ENCODE measurements at places on chromosomes 7 and 10.

DNA sequence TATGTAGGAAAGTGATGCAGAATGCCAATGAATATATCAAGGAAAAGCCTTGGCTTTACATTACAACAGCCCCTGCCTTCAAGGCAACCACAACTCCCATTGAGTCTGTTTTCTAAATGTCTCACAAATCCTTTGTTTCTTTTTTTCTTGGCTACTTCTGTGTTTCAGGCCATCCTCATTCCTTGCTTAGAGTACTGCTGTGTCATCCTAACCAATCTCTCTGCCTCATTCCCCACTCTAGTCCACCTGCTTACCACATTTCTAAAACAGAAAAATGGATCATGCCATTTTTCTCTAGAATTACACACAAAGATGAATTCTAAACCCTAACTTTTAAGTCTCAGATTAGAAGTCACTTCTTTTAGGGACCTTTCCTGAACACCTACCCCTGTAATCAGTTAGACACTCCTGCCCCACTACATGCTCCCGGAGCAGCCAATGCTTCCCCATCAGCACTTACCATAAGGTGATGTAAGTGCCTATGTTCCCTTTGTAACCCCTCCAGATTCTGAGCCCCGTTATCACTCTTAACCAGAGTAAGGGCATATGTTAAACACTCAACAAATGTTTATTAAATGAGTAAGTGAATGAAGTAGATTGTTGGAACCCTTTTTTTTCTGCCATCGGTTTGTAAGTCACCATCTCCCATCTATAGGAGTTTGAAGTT, 2.8 kb downstream of the BORCS7 start:
- DNase-seq = no peak

GRCh38 chr10:9253121-9253520, 1198.6 kb downstream of the GATA3 start:
- no peak for DNase-seq

DNA sequence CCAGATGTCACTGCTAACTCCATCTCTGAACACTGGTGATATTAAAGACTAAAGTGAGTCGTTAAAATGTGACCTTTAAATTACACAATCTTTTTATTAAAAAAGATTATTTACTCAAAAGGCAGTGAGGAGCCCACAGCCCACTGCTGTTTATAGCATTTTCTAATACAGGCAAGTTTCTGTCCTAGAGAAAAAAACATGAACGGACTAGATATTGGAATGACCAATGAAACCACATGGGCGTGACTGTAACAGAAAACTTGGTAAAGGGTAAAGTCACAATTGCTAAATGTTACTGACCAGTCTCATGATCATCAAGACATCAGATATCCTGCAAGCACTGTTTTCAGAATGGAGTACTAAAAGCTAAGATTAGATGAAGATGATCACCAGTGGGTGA, 78.7 kb downstream of the FEZF1 start:
- no peak for DNase-seq

DNA sequence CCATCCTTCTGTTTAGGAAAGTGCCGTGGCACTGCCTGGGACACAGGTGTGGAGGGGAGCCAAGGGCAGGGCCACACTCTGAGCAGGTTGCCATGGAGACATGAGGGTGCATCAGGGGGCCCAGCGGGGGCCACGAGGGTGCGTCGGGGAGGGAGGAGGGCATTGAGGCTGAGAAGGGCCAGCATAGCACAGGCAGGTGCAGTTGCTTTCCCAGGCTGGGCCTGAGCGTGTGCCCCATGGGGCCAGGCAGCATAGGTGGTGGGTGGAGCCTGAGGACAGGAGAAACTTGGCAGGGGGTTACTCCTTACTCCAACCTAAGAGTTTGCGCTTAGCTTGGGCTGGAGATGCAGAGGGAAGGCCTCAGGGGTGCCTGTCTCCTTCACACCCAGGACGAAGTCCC, 15.2 kb downstream of the YKT6 start:
- no peak for DNase-seq

DNA sequence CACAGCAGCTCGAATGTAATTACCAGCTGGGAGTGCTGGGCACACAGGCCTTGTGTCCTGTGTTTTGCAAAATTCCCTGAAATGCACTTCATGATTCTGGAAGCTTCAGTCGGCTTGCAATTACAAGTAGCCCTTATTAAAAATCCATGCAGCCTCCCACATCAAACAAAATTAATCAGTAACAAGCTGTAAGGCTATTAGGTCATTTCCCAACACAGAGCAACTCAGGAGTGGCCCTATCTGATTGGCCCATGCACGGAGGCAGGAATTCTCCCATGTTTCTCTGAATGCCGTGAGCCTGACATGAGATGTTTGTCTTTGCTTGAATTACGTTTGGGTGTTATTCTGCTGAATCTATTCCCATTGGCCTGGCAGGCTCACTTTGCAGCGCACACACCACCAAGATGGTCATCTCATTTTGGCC, 36.9 kb downstream of the FOXL3 start:
- DNase-seq = no peak

- no peak for DNase-seq
Measured at GRCh38 chr7:2771274-2771731, 72.8 kb downstream of the GNA12 start.

DNA sequence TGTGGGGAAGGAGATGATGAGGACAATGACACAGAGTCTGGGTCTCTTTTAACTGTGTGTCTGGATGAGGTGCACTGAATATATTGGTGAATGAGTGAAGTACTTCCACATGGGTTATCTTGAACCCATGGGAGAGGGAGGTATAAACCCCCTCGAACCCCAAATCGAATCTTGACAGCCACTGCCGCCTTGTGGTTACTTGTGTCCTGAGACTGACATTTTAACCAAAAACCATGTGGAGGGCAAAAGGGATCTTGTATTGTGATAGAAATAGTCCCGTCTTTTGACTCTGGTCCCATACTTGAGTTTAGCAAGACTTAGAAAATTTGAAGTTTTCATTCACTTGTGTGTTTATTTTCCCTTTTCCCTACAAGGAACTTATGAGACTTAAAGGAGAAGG, 283.3 kb downstream of the PHTF2 start:
- DNase-seq = no peak

DNA sequence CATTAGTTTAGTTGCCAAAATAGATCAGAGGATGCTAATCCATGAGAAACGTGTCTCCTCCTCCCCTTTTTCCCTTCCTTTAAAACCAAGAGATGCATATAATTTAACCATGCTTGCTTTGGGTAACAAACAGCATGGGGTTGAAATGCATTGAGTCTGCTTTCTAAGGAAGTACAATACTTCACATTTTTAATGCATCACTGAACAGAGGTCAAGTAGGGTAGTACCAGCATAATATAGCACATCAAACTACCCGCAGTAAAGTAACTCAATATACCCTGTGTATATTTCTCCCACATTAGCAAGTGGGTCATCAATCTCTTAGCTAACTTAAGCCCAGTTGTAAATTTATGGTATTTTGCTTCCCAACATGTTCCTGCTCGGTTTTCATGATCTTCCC, 239.3 kb upstream of the SEMA3C start:
- DNase-seq = no peak

DNA sequence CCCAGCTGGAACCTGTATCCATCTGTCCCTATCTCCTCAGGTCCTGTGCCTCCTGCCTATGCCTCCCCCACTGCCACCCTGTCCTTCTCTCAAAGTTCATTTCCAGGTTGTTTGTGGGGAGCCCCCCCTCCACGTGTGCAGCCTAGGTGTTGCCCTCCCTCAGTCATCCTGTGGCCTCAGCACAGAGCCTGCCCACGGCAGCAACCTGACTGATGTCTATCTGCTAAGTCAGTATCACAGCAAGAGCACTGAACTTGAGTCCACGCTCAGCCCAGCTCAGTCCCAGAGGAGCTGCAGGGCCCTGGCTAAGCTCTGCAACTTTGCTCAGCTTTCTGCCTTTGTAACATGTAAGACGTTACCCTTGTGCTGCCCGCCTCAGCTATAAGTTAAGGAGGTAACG, 28.7 kb downstream of the FAM53B start:
- DNase-seq = no peak

Data from activated T-helper 1 cell treated with anti-CD3 and anti-CD28 coated beads, Interleukin-2, amount 50 U/mL, for 16 hours (primary cell).